ENCODE measurements at places on chromosomes 5 and 9.
A peak's percentile ranks its signal among the peaks of the same experiment; 100 is the strongest.

- DNase-seq, result no peak
These were observed 287.5 kb downstream of the MED10 start for GRCh38 chr5:6090838-6091237.

- no peak for DNase-seq
These were observed 93.1 kb downstream of the NUDT12 start for GRCh38 chr5:103469288-103470040.

GRCh38 chr9:129182122-129182521 is 4.1 kb upstream of the IER5L start:
- no peak for DNase-seq

- DNase-seq, result no peak
These were observed 65.0 kb downstream of the PRRT1B start for GRCh38 chr9:131610231-131610761.

GRCh38 chr5:82956600-82956999 is 120.6 kb downstream of the TMEM167A start:
- DNase-seq, result no peak

DNA sequence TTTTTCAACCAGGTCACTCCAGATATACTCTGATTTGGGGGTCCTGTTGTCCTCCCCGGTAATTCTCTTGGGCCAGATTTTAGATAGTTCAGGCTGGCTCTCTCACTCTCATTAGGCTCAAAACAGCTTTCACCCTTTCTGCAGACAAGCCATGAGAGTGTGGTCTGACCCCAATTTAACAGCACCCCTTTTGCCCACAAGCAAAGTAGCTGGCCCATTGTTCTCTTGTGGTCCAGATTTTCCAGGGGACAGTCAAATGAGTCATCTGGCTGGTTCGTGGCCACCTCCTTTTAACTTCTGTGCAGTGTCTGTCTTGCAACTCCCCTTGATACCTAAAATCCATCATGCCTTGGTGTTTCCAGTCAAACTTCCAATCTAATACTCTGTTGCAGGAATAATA is 16.5 kb downstream of the BHMT2 start:
- no peak for DNase-seq

DNA sequence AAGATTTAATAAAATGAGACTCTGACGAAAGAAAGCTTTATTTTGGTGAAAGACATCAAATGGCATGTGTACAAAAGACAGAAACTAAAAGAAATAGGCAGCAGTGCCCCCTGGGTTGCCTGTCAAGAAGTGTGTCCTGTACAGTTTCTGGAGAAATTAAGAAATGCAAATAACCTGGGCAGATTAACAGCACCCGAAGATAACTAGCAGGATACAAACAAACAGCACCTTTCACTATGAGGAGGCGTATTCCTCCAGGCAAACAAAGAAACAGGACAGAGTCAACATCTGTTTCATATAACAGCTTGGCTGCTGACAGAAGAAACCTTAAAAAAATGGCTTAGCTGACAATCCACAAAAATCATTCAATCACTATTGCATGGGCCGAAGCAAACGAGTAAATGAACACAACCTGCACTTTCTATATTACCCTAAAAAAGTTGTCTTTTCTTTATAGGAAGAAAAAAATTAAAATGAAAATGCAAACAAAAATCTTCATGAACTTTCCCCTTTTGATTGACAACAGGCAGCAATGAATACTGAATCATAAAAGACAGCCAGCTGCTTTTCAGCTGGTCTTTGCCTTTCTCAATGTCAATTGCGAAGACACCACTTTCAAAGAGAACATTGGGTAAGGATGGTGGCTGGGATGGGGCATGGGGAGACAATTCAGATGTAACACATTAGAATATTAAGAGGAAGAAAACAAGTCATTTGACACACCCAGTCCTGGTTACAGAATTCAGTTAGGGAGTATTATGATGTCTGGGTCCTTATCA is 162.1 kb downstream of the ARL15 start:
- DNase-seq, result no peak

DNA sequence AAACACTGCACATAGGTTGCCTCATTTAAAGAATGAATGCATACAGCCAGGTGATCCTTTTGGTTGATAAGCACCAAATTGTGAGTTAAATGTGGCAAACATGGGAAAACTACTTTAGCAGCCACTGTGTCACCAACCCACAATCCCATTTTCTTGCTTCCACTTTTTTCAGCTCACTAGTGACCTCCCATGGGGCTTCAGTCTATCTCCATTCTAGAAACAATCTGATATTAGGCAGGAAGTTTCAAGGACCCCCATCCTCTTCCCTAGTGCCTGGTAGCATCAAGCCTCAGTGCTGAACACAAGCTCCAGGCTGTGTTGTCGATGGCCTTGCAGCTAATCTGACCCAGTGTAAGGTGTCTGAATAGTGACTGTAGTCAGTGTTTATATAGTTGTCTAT is 66.2 kb downstream of the PLPPR1 start:
- DNase-seq, result no peak

GRCh38 chr9:14278291-14278721 is 35.6 kb downstream of the NFIB start:
- DNase-seq, result no peak

- DNase-seq, result peak; percentile 83
These were observed 1.0 kb upstream of the IL12B start for GRCh38 chr5:159331093-159331973.

All from activated naive CD4-positive, alpha-beta T cell treated with Interleukin-2 at 50 U/mL for 16 hours (primary cell).